ENCODE measurements at places on chromosomes 2 and 18. TPM values are rescaled to one million over a fixed set of nuclear protein-coding genes. Genes with fewer than 3 reads are reported as not detected.
A peak's percentile ranks its signal among the peaks of the same experiment; 100 is the strongest.

GRCh38 chr2:194545978-194546377 is 1111.0 kb upstream of the SLC39A10 start:
- no peak for DNase-seq

DNA sequence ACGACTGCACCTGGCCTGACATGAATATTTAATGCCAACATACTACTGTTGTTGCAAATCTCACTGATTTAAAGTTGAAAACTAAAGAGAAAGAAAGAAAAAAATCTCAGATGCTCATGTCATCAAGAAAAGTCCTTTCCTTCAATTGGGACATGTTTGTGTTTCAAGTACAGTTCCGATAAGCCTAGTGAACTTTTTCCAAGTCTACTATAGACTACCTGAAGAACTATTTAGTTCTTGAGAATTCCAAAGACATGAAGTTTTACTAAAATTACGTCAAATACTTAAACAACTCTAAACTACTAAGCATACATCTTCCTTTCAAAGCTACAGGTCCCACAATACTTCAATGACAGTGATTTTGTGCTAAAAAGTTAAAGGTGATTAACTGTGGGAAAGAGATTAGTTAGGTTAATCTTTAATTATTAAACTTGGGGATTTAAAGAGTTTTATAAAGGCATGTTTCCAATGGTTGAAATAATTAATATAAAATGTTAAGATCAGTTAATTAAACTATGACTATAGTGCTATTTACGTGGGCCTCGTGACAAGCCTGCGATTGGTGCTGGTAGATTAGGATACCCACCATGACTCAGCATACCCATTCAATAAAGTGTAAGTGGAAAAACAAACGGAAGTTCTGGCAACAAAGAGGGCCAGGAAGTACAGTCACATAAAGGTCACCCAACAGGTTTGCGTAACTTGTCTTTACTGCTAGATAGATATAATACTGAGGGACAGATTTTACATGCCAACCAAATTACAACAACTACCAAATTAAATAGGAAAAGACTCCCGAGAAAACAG is 55.5 kb downstream of the SEPTIN10 start:
- DNase-seq: no peak

GRCh38 chr2:64210816-64211215 is 66.6 kb upstream of the PELI1 start:
- no peak for DNase-seq

- peak; percentile 25 for DNase-seq
These were observed 50.7 kb upstream of the PAIP2B start for GRCh38 chr2:71277536-71278103.

DNA sequence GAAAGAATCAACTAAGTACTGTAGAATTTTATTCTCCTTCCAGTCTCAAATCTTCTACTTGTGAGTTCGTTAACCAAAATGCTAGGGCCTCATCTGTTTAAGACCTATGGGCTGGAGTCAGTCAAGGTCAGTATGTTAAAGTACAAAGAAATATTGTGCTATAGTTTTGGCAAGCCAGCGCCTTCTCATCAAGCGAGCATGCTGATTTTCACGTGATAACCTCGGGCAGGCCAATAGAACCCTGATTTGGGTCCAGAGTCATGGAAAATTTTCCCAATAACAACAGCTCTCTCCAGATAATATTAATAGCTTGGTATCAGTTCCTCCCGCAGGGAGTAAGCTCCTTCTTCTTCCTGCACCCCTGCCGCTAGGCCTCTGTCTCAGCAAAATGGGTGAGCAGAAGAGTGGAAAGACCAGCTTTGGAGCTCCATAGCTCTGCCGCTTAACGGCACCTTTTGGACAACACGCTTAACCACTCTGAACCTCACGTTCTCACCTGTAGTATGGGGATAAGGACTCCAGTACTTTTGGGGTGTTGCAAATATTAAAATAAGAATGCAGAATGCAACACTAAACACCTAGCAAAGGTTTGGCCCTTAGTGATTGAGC is 11.7 kb downstream of the CABLES1 start:
- DNase-seq: no peak

DNA sequence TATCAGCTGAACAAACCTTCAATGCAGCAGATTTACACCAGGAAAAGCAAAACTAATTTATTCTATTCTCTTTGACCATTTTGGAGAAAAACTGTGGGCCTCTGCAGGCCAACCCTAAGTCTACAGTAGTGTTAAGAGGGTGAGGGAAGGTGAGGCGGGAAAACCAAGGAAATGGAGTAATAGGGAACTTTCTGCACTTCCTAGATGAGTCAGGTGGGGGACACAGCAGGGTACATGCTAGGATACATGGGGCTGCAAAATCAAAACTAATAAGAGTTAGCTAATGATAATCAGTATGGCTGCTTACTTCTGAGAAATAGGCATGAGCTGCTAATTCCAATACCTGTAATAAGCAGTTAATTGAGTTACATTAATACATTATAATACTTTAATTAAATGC is 66.0 kb upstream of the PGAP1 start:
- DNase-seq: no peak

DNA sequence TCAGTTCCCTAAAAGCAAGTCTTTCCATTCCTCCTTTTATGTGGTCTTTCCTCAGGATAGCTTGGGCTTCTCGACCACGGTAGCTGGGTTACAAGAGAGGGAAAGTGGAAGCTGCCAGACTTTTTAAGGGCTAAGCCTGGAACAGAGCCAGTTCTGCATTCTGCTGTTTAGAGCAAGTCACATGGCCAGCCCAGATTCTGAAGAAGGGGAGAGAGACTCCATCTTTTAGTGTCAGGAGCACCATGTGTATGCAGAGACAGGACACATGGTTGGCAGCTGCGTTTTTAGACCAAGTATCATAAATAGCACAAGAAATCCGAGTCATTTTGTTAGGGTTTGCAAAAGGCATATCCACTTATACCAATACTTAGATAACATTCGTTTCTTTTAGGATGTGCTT is 4.7 kb downstream of the HMSD start:
- DNase-seq: no peak

GRCh38 chr18:38611036-38611964 is 1045.7 kb upstream of the CELF4 start:
- DNase-seq: no peak

- DNase-seq: no peak
These were observed 122.6 kb downstream of the CABLES1 start for GRCh38 chr18:23257686-23258565.

DNA sequence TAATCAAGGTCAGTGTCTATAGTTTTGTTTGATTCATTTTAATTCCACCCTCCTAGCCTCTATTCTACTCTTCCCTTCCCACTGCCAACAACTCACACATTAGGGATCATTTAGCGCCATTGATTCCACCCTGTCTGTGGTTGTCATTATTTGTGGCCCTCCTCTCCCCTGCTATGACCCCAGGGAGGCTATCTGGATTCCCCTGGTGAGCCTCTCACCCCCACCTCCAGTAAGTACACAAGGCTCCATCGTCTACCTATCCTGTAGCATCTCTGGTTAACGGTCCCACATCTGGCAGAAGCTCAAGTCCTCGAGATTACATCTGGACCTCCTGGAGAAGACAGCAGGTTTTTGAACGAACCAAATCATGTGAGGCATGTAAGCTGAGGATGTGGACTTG is 27.4 kb downstream of the UPP2 start:
- no peak for DNase-seq

GRCh38 chr2:102637358-102637757 is 18.0 kb downstream of the SLC9A2 start:
- DNase-seq: no peak

GRCh38 chr2:231277962-231278361 is 79.5 kb downstream of the ARMC9 start:
- no peak for DNase-seq

CRYBA2 gene
- total RNA-seq: not detected

SPC25 gene
- 1.3 TPM for total RNA-seq

CXCR1 gene
- 3.1 TPM for total RNA-seq

SLC11A1 gene
- total RNA-seq: 241 TPM

ARHGEF4 gene
- total RNA-seq: 10.1 TPM

PARD6G gene
- 5.6 TPM for total RNA-seq

ARHGAP25 gene
- 13.2 TPM for total RNA-seq

Measured in upper lobe of left lung (tissue), 6 donors.